ENCODE measurements at places on chromosomes 13 and 19. TPM values are rescaled to one million over a fixed set of nuclear protein-coding genes. Genes with fewer than 3 reads are reported as not detected.

Gene NLRP8
- not detected for total RNA-seq

- DNase-seq: no peak
Observed at GRCh38 chr19:49224879-49225278, 67.3 kb downstream of the TRPM4 start.

DNA sequence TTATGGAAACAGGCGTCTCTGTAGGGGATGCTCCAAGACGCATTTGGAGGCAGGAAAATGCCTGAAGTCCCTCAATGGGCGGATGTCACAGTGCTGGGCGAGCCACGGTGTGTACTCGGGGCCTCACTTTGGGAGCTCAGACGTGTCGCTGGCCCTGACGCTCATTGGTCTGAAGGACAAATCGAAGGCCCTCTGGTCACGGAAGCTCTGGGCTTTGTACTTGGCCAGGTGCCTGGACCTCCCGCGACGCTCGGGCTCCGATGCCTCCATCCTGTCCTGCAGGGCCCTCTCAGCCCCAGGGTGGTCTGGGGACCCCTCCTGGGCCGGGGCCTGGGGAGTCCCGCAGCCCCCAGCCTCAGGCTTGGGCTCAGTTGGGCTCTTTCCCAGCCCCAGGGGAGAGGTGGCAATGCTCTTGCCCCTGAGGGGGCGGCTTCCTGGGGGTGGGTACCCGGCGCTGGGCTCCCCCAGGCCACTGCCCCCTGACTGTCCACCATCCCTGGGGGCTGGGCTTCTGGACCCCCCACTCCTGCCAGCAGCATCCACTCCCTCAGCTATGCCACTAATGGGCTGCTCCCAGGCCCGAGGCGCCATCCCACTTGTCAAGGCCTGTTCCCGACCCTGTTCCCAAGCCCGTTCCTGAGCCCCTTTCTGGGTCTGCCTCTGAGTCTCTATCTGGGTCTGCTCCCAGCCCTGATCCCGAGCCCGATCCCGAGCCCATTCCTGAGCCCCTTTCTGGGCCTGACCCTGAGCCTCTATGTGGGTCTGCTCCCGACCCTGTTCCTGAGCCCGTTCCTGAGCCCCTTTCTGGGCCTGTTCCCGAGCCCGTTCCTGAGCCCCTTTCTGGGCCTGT, 39.5 kb upstream of the GRTP1 start:
- peak; percentile 56 for DNase-seq

Gene ZNF415
- total RNA-seq: 7.6 TPM

GRCh38 chr19:5247957-5248705, 92.5 kb downstream of the PTPRS start:
- no peak for DNase-seq

GRCh38 chr13:20513466-20513995, 12.1 kb downstream of the CRYL1 start:
- DNase-seq: no peak

Gene GPR4
- total RNA-seq: not detected

GRCh38 chr13:50955798-50956197, 46.2 kb downstream of the RNASEH2B start:
- DNase-seq: no peak

Gene IGFL1
- not detected for total RNA-seq

DNA sequence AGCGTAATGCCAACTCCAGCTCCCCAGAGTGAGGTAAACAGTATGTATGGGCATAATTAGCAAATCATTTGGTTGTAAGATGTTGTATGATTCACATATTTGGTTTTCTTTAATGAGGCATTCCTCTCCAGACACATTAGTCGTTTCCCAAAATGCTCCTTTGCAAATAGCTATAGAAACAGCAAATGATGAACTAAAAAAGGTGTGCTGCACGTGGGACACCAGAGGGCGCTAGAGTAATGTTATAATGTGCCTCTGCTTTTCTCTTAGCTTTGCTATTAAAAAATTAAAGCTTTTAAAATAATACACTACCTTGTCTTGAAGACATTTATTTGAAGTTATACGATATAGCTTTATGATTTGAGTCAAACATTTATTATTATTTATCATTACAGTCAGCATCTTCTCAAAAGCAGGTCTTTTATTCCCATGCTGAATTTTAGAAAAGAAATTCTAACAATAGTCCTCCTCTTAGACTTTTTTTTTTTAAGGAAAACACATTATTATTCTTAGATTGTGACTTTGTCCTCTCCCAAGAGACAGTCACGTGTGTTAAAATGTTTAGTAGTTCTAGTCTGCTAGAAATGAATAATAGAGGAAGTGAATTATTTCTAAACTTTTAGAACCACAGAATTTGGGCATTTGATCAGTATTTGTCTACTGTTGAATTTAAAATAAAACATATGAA, 121.6 kb upstream of the FRY start:
- DNase-seq: no peak

Gene PSG5
- total RNA-seq: 1.4 TPM

- DNase-seq: peak; percentile 73
Observed at GRCh38 chr19:18507727-18508440, 14.0 kb downstream of the ELL start.

DNA sequence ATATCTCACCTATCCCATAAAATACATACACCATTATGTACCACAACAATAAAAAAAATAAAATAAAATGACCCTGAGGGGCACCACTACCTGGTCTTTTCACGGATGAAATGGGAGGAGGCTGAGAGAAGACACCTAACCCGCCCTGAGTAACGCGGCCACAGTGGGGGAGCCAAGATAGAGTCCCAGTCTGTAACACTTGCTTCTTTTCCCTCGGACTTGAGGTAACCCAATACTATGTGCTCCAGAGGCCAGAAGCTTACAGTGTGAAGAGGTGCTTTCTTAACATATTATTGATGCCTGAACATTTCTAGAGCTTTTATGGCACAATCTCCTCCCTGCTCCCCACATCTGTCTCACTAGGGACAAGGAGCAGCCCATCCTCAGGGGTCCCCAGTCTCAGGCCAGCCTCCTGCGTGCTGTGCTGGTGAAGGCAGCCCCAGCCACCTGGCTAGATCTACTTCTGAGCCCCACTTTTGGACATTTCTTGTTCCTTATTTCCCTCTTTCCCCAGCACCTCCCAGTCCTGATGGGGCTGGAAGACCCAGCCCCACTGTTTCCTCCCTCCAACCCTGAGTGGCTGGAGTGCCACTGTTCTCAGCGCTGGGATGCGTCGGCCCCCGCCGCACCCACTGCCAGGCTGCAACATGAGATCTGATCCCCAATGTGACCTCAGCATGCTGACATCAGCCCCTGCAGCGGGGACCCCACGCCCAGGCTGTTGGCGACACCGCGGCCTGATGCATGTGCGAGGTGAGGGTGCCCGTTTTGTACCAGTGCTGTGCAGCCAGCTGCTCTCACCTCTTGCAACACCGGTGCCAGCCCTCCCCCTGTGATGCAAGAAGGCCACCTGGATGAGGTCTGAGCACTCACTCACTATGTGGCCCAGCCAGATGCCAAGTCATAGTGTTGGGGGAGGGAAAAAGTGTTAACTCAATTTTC, 143.3 kb downstream of the DCLK1 start:
- no peak for DNase-seq

Gene SMIM44
- total RNA-seq: not detected

- peak; percentile 98 for DNase-seq
Observed at GRCh38 chr19:11378319-11379189, 4.1 kb downstream of the SWSAP1 start.

GRCh38 chr13:32751340-32751739, 165.1 kb downstream of the PDS5B start:
- DNase-seq: no peak

DNA sequence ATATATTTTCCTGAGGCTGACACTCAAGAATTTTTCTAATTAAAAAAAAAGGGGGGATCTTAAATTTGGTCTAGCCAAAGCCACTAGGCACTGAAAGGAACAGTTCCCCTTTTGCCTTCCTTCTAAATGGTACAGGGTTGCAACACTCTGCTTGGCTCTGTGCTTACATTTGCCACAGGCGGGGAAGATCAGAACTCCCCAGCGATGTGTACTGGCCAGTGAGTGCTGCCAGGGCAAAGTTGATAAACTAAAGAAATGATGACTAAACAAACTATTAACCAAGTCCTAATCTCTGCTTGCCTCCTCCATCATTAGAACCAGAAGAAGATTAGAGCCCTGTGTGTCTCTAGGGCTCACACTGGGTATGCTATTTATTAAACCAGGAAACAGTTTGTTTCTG, 75.3 kb upstream of the SCEL start:
- DNase-seq: no peak

GRCh38 chr13:50149932-50150331, 134.7 kb downstream of the KCNRG start:
- no peak for DNase-seq

DNA sequence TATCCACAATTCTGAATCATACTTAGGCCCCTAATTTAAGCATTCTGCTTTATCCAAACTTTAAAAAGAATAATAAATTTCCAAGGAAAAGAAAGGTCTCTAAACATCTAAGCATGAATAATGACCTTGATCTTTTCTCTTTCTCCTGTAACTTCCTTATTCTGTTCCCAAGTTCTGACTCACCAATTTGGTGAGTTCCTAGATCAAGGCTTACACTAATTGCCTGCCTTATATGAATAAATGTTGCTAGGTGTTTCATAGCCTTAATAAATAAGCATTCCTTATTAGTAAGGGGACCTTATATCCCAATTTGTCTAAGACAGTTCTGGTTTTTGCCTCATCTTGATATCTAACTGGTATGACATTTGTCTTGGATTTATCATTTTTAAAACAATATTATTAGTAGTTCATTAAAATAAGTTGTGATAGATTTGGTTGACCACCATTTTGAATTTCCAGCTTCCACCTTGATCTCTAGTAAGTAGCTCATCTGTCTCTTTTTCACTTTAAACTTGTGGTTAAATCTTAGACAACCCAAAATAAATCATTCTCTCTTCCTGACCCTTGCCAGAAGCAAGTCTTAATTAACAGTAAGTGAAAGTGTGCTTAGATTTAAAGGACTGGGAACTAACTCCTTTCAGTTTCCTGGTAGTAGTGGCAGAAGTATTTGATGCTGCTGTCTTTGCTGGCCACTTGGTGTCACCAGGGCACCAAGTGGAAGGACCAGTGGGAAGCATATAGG, 121.2 kb upstream of the MLNR start:
- DNase-seq: no peak

DNA sequence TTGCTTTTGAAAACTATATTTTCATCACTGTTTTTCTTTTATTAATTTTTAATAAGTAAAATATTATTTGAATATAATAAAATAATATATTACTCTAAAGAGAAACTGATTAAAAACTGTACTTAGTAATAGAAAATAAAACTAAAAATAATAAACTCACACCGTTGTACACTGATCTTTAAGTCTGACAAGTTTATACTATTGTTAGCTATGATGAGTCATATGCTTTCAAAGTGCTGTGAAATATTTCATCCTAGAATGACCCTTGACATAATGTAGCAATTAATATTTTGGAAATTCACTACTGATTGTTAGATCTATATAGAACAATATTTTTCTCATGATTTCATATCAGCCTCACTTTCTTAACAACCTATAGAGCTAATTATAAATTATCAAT, 1040.6 kb upstream of the SPRY2 start:
- no peak for DNase-seq

Gene PROZ
- not detected for total RNA-seq

DNA sequence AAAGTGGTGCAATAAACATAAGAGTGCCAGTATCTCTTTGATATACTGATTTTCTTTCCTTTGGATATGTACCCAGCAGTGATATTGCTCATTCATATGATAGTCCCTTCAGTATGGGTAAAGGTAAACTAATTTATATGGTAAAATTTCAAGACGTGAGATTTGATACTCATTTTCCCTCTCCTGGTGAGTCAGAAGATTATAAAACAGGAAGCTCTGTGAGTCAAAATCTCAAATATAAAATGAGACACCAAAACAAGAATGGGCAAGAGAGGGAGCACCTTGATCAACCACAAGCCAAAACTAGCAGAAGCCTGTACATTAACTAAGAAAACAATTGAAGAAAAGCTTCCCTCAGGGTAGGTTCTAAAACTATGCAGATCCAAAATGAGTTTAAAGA, 216.3 kb downstream of the SLITRK6 start:
- DNase-seq: no peak

DNA sequence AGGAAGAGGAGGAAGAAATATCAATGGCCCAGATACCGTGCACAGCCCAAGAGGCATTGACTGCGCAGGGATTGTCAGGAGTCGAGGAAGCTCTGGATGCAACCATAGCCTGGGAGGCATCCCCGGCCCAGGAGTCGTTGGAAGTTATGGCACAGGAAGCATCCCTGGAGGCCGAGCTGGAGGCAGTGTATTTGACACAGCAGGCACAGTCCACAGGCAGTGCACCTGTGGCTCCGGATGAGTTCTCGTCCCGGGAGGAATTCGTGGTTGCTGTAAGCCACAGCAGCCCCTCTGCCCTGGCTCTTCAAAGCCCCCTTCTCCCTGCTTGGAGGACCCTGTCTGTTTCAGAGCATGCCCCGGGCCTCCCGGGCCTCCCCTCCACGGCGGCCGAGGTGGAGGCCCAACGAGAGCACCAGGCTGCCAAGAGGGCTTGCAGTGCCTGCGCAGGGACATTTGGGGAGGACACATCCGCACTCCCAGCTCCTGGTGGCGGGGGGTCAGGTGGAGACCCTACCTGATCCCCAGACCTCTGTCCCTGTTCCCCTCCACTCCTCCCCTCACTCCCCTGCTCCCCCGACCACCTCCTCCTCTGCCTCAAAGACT, 36.0 kb downstream of the KEAP1 start:
- peak; percentile 36 for DNase-seq

Gene SKA3
- 13.0 TPM for total RNA-seq

Data from osteoblast (primary cell).